SJCRH30 (cell line): ENCODE measurements at places on chromosomes 11 and 22. TPM values are rescaled to one million over a fixed set of nuclear protein-coding genes. Genes with fewer than 3 reads are reported as not detected.

Gene RASL10A
- 4.1 and 4.3 TPM in 2 replicates for total RNA-seq

Gene KCNJ1
- total RNA-seq: not detected in 2 replicates

Gene EXPH5
- total RNA-seq: 0.14 and 0.23 TPM in 2 replicates

Gene CECR2
- 17.6 and 19.1 TPM in 2 replicates for total RNA-seq

Gene TIMP3
- total RNA-seq: 33.0 and 35.0 TPM in 2 replicates

Gene HMGXB4
- 36.2 and 43.4 TPM in 2 replicates for total RNA-seq

Gene MICAL2
- total RNA-seq: 5.9 and 7.8 TPM in 2 replicates
